ENCODE measurements at places on chromosomes 16 and 17. TPM values are rescaled to one million over a fixed set of nuclear protein-coding genes. Genes with fewer than 3 reads are reported as not detected.
A peak's percentile ranks its signal among the peaks of the same experiment; 100 is the strongest.

DNA sequence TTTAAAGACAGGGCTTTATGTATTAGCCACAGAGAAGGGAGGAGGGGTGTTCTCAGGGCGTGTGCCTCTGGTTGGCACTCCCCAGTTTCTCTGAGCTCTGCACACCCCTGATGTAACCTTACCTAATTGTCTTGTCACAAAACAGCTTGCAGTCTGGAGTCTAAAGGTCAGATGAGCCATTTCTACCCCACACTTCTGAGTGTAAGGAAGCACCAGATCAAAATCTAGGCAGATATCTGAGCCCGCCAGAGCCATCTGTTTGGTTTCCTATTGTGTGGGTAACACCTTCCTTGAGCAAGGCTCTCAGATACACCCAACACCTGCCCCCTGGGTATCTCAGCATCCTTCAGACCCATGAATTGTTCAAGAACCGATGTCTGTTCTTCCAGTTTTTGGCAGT is 15.5 kb downstream of the CDH1 start:
- DNase-seq: no peak

The SPECC1 gene
- polyA plus RNA-seq: 56.4 TPM

- DNase-seq: no peak
Measured at GRCh38 chr17:74866198-74866835, 6.5 kb downstream of the FDXR start.

GRCh38 chr16:86335266-86336172 is 174.8 kb upstream of the FOXF1 start:
- no peak for DNase-seq

The PVALEF gene
- not detected for polyA plus RNA-seq

The KRT12 gene
- polyA plus RNA-seq: not detected

DNA sequence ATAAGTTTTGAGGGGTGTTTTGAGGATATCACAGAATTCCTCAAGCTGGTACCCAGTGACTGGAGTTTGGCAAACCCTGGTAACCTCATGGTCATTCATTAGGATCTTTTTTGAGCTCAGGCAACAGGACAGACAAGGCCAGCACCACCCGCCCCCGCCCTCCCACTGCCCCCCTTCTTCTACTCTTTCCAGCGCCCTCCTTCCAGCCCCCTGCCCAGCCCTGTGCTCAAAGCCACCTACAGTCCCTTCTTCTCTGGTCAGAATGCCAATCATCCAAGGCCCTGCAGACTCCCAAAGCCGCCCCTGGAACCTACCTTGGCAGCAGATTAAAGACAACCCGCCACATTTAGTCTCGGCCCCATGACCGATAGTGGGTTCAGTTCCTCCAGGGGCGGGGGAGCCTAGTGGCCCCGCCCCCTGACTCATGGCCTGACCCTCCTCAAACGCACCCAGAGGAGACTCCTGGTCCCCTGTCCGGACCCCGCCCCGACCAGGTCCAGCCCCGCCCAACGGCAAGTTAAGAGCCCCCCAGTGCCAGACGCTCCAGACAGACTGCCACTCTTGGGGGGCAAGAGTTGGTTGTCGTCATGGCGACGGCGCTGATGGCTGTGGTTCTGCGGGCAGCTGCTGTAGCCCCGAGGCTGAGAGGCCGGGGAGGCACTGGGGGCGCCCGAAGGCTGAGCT is at the start of gene NAGS:
Gene NAGS (plus strand): TSS at position 546 of the 684 bp plus-strand sequence. CDS start 42 bp downstream, at position 588.
- DNase-seq: no peak

The KRT32 gene
- polyA plus RNA-seq: 0.14 TPM

The SLX1A gene
- polyA plus RNA-seq: 13.4 TPM

- DNase-seq: no peak
Measured at GRCh38 chr17:27904534-27905446, 11.6 kb upstream of the LYRM9 start.

DNA sequence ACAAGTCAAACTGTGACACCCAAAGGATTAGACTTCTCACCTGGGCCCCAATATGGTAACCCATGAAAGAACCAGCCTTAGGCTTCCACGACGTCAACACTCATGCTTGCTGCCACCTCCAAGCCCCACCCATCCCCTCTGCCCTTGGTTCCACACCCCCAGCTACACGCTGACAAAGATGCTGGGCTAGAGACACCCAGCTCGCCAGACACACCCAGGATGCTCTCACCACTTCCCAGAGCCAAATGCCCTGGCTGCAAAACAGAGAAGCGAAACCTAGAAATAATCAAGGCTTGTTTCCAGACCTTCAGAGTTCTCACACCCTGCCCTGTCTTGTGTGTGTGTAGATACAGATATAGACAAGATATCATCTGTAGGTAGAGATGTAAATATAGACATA is 26.0 kb upstream of the ADCY9 start:
- DNase-seq: no peak

DNA sequence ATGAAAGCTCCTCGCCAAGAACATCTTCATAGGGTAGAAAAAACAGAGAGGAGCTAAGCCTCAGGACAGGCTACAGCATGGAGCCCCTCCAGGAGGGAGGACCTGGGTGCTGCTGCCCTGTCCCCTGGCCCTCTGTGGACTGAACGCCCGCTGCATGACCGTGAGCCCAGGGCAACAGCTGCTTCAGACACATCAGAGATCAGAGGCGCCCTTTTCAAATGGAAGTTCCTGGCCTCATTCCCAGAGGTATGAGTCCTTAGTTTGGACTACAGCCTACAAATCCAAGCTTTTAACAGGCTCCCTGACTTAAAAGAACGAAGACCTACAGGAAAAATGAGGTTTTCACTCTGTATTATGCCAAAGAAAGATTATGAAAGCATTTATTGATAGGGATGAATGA is 48.5 kb downstream of the ZNF18 start:
- DNase-seq: peak; percentile 62

DNA sequence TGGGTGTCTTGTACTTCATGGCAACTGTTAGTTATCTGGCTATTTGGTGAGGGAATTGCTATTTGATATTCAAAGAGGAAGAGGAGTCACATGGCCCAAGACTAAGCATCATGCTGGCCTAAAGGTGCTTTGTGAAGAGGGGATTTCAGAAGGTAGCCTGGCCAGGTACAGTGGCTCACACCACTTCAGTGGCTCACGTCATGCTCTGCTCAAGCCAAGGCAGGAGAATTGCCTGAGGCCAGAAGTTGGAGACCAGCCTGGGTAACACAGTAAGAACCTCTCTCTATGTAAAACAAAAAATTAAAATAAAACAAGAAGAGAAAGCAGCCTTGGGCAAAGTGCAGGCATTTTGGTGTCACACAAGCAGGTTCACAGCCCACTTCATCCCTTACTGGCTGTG is 6.4 kb upstream of the MT1B start:
- DNase-seq: no peak

The CLEC18B gene
- polyA plus RNA-seq: 0.06 TPM

GRCh38 chr17:67619555-67619954 is 98.2 kb upstream of the NOL11 start:
- DNase-seq: no peak

DNA sequence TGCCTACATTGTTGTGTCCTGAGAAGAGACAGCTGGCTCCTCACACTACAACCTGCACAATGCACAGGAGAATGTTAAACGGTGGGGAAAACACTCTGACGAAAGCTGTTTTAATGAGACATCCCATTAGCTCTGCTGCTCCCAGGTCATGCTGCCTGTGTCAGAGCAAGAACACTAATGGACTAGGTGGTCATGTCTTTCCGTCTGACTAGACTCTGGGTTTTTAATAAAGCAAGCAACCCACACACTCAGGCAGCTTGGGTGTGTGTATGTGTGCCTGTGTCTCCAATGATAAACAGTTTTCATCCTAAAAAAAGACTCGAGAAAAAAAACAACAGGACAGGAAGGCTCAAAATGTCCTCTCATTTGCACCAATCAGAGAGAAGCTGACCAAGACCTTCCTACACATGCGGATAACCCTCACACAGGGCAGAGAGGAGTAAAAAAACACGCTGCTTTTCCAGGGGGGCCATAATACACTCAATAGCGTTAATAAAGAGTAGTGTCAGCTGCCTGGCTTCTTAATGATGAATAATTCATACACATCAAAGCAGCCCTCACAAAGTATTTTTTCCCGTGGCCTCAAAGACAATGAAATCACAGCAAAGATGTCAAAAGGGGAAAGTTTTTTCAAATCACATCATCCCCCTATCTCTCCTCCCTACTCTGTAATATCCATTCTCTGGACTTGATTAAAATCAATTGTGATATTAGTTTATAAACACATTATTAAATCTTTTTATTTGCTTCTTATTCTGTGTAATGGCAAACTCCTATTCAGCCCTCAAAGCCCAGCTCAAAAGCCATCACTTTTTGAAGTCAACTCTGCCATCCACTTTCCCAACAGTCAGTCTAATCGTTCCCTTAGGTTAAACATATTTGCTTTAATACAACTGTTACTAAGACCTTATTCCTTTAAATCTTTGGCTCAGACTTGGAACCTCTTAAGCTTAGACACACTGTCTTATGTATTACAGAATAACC is 244.2 kb upstream of the CDH11 start:
- DNase-seq: no peak

GRCh38 chr17:28466521-28467048 is 6.9 kb upstream of the SLC13A2 start:
- DNase-seq: no peak

The P2RX1 gene
- polyA plus RNA-seq: 0.05 TPM

The ENPP7 gene
- not detected for polyA plus RNA-seq

The SLC47A1 gene
- not detected for polyA plus RNA-seq

GRCh38 chr16:389352-389751 is 7.6 kb upstream of the PGAP6 start:
- no peak for DNase-seq

GRCh38 chr17:76986365-76986764 is 118.2 kb downstream of the MGAT5B start:
- no peak for DNase-seq

DNA sequence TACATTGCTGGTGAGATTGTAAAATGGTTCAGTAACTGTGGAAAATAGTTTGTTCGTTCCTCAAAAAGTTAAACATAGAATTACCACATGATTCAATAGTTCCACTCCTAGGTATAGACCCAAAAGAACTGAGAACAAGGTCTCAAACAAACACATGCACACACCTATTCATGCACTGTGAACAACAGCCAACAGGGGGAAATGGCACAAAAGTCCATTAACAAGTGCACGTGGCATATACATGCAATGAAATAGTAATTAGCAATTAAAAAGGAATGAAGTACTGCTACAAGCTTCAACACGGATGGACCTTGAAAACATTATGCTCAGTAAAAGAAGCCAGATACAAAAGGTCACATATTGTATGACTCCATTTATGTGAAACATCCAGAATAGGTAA is 23.8 kb downstream of the SDK2 start:
- DNase-seq: no peak

The ZNF594 gene
- polyA plus RNA-seq: 4.5 TPM

GRCh38 chr17:29570521-29570920 is 2.0 kb downstream of the TP53I13 start:
- DNase-seq: no peak

The OTOP2 gene
- polyA plus RNA-seq: not detected

- DNase-seq: no peak
Measured at GRCh38 chr16:75120253-75120652, 3.7 kb upstream of the LDHD start.

- no peak for DNase-seq
Measured at GRCh38 chr17:78255029-78255656, 23.7 kb downstream of the TMEM235 start.

- DNase-seq: no peak
Measured at GRCh38 chr17:57988301-57989250, 522 bp upstream of the VEZF1 start.

DNA sequence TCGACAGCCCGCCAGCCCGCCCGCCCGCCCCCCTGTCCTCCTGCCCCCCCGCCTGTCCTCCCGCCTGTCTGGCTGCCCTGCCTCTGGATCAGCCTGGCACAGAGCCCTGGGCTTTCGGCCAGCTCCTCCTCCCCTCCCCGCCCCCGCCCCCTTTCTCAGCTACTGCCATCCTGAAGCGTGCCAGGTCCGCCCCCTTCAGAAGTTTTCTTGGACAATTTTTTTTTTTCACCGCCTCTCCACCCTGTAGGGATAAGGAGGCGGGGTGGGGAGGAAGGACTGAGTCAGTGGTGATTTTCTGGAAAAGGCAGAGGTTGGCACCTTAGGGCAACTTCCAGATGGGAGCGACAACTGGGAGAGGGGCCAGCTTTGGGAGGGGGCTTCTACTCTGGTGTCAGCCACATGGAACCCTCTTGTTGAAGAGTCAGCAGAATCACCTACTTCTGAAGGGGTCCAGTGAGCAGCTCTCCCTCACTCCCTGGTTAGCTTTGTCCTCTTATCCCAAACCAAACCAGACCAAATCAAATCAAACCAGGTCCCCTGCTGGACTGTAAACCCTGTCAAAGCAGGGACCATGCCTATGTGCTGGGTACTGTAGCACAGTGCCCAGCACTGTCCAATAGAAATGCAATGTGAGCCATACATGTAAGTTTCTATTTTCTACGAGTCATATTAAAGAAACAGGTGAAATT is 19.7 kb downstream of the IGF2BP1 start:
- DNase-seq: peak; percentile 44

DNA sequence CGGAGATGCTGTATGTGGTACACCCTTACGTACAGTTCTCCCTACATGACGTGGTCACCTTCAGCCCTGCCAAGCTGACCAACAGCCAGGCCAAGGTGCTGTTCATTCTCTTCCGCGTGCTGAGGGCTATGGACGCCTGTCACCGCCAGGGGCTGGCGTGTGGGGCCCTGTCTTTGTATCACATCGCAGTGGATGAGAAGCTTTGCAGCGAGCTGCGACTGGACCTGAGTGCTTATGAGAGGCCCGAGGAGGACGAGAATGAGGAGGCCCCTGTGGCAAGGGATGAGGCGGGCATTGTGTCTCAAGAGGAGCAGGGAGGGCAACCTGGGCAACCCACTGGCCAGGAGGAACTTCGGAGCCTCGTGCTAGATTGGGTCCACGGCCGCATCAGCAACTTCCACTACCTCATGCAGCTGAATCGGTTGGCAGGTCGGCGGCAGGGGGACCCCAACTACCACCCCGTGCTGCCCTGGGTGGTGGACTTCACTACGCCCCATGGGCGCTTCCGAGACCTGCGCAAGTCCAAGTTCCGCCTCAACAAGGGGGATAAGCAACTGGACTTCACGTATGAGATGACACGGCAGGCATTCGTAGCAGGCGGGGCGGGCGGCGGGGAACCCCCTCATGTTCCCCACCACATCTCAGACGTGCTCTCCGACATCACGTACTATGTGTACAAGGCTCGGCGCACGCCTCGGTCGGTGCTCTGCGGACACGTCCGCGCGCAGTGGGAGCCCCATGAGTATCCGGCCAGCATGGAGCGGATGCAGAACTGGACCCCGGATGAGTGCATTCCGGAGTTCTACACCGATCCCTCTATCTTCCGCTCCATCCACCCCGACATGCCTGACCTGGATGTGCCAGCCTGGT is 1.4 kb downstream of the WDR81 start:
- DNase-seq: no peak

DNA sequence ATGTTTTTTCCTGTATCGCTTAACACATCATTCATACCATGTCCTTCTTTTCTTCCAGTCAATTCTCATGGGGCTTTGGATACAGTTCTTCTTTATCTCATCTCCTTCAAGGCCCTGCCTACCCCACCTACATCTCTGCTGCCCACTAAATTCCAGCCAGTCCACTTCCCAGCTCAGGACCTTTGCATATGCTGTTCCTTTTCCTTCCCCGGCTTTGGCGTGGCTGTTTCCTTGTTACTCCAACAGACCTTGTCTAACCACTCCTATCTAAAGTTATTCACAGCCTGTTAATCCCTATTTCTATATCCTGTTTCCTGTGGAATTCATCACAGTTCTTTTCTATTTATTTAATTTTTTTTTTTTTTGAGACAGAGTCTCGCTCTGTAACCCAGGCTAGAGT is 6.6 kb upstream of the STAT3 start:
- no peak for DNase-seq

- DNase-seq: no peak
Measured at GRCh38 chr17:35404360-35404759, 27.9 kb downstream of the SLFN12 start.
